IPS DF 19.7 (cell line): ENCODE measurements at places on chromosomes 6 and 20.

DNA sequence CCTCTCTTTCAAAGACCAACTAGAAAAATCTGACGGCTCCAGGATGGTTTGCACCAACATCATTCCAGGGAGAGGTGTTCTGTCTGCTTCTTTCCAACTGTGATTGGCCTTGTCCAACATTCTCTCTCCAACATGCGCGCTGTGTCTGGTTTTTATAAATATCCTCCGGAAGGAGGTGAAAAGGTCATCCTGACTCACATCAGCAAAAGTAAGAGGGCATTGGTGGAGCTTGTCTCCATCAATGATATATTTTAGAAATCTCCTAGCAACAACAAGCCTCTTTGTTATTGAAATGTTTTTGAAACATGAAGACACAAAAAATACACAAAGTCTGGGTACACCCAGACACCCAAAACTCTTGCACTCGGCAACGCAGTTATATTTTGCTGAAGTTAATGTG is 475.3 kb upstream of the JARID2 start:
- DNase-seq = no peak

GRCh38 chr6:170073846-170074245 is 217.0 kb downstream of the DLL1 start:
- no peak for DNase-seq

- DNase-seq = no peak
Observed at GRCh38 chr20:1165941-1166340, 18.8 kb downstream of the TMEM74B start.

- DNase-seq = no peak
Observed at GRCh38 chr6:2120912-2121311, 124.5 kb downstream of the GMDS start.

DNA sequence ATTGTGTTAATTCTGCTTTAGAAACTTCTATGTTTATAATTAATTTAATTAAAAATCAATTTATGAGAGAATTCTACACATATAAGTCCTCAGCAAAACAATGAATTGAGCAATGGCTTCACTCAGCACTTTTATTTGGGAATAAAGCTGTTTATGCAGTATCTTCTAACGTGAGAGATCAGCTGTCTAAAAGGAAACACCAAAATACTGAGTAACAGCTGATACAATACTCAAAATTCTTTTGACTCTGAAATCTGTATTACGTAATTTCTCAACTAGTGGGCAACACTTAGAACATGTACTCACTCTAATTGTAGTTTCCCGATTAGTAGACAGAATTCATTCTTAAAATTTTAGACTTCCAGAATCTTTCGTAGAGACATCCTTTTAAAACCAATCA is 49.8 kb downstream of the MAP3K7 start:
- DNase-seq = no peak

DNA sequence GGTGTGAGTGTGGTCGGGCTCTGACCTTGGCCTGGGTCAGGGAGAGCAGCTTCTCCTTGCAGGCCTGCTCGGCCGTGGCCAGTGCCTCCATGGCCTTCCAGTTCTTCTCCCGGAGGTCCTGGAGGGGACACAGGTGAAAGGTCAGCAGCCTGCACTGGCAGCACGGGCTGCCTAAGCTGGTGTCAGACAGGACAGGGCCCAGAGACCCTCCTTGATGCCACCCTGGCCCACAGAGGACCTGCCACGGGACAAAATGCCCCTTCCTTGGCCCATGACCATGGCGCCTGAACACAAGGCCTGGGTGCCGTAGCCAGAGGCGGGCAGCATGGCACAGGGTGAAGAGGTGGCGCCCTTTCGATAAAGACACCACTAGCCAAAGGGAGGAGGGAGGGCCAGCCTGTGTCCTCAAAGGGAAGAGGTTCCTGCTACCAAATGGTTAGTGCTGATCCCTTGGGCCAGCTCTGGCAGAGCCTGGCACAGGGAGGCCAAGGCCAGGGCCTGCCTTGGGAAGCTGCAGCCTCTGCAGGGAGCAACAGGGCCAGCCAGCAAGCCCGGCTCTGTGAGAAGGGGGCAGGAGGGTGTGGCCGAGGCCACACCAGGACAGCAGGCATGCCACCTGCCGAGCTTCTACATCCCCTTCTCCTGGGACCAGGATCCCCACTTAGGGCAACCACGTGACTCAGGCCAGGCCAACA is 54.8 kb downstream of the DSTN start:
- DNase-seq = no peak

GRCh38 chr6:30877419-30878262 is 6.7 kb upstream of the DDR1 start:
- no peak for DNase-seq

GRCh38 chr6:168411793-168412192 is 29.2 kb upstream of the SMOC2 start:
- no peak for DNase-seq
